ENCODE measurements at places on chromosomes 5 and 9. TPM values are rescaled to one million over a fixed set of nuclear protein-coding genes. Genes with fewer than 3 reads are reported as not detected.

GRCh38 chr5:107364443-107365319, 306.1 kb downstream of the EFNA5 start:
- H3K27me3 ChIP-seq: no peaks in the 10 kb centered on the region
- no peak overlapping the region for H3K27ac ChIP-seq

- no peaks in the 10 kb centered on the region for H3K27me3 ChIP-seq
- no peaks in the 10 kb centered on the region for H3K36me3 ChIP-seq
- DNase-seq: no peak
- H3K27ac ChIP-seq: no peak overlapping the region
- H3K4me3 ChIP-seq: no peak overlapping the region
Observed at GRCh38 chr5:112126982-112127381, 292.1 kb downstream of the EPB41L4A start.

GRCh38 chr5:138685193-138685745, 68.0 kb upstream of the CTNNA1 start:
- no peak overlapping the region for H3K27ac ChIP-seq
- no peaks in the 10 kb centered on the region for H3K4me1 ChIP-seq
- H3K36me3 ChIP-seq: no peaks in the 10 kb centered on the region
- H3K4me3 ChIP-seq: no peak overlapping the region
- no peaks in the 10 kb centered on the region for H3K27me3 ChIP-seq

DNA sequence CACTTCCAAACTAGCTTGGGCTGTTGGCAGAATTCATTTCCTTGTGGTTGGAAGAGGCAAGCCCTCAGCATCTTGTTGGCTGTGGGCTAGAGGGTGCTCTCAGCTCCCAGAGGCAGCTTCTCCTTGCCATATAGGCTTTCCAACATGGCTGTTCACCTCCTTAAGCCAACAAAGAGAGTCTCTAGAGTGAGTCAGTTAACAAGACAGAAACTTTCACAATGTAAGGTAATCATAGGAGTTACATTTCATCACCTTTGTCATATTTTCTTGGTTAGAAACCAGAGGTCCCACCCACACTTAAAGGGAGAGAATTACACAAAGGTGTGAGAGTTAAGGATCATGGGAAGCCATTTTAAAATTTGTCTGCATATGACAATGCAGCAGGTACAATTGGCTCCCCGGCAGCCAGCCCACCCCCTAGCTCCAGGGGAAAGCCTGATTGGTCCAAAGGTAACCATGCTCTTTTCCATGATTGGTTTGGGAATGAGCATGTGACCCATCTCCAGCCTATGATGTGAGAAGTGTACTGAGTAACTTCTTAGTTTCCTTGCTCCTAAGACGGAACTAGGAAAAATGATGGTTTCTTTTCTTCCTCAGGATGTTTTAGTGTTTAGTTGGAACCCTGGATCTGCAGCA, 109.8 kb upstream of the MSX2 start:
- no peak overlapping the region for H3K27ac ChIP-seq
- no peaks in the 10 kb centered on the region for H3K27me3 ChIP-seq

GRCh38 chr5:80083101-80083890, 48.1 kb downstream of the THBS4 start:
- H3K4me1 ChIP-seq: peaks cover 23% of the 10 kb centered on the region
- no peaks in the 10 kb centered on the region for H3K27me3 ChIP-seq
- H3K27ac ChIP-seq: no peak overlapping the region

- H3K27me3 ChIP-seq: peaks cover 19% of the 10 kb centered on the region
- no peak overlapping the region for H3K4me3 ChIP-seq
- H3K36me3 ChIP-seq: no peaks in the 10 kb centered on the region
- H3K27ac ChIP-seq: no peak overlapping the region
- DNase-seq: no peak
Observed at GRCh38 chr9:132976571-132976970, 1.9 kb upstream of the GFI1B start.

GRCh38 chr9:78118742-78119473, 87.3 kb upstream of the GNAQ start:
- no peaks in the 10 kb centered on the region for H3K36me3 ChIP-seq
- H3K4me3 ChIP-seq: no peak overlapping the region
- no peaks in the 10 kb centered on the region for H3K27me3 ChIP-seq
- no peak overlapping the region for H3K27ac ChIP-seq
- DNase-seq: no peak

- no peaks in the 10 kb centered on the region for H3K27me3 ChIP-seq
- no peak overlapping the region for H3K27ac ChIP-seq
- no peaks in the 10 kb centered on the region for H3K36me3 ChIP-seq
- no peak overlapping the region for H3K4me3 ChIP-seq
- no peak for DNase-seq
Observed at GRCh38 chr5:38079620-38080402, 178.5 kb upstream of the EGFLAM start.

GRCh38 chr5:73497497-73498056, 665 bp upstream of the BTF3 start:
- peak overlapping the region; percentile 99 for H3K4me3 ChIP-seq
- H3K36me3 ChIP-seq: peaks cover 16% of the 10 kb centered on the region
- no peaks in the 10 kb centered on the region for H3K27me3 ChIP-seq
- peak overlapping the region; percentile 92 for H3K27ac ChIP-seq
- H3K4me1 ChIP-seq: peaks cover 40% of the 10 kb centered on the region

DNA sequence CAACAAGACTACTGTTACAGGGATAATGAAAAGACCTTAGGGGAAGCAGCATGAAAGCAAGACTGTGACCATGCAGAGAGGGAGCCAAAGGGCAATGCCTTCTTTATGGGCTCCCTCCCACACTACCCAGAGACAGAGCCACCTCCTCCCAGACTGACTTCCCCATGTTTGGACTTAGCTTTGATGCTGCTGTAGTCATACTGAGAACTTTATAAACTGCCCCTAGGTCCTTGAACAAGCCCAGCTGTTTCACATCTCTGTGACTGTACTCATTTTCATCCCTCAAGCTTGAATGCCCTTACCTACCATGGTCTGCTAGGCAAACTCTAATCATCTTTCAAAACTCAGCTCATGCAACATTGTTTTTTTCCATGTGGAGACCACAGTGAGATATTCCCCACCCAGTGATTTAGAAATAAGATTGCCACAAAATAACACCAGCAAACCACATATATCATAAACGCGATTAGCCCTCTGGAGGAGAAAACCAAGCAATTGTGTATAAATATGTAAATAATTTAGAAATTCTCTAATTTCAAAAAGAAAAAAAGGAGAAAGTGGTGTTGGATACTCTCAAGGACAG, 23.4 kb upstream of the FAM169A start:
- H3K4me3 ChIP-seq: no peak overlapping the region
- no peaks in the 10 kb centered on the region for H3K36me3 ChIP-seq
- H3K4me1 ChIP-seq: peaks cover 35% of the 10 kb centered on the region

- H3K27ac ChIP-seq: no peak overlapping the region
- no peaks in the 10 kb centered on the region for H3K4me1 ChIP-seq
- no peak for DNase-seq
- H3K27me3 ChIP-seq: no peaks in the 10 kb centered on the region
- H3K4me3 ChIP-seq: no peak overlapping the region
Observed at GRCh38 chr5:87015901-87016300, 251.8 kb upstream of the RASA1 start.

GRCh38 chr5:95100551-95100950, 184.3 kb downstream of the MCTP1 start:
- no peak overlapping the region for H3K27ac ChIP-seq
- no peaks in the 10 kb centered on the region for H3K27me3 ChIP-seq
- H3K4me3 ChIP-seq: no peak overlapping the region
- H3K4me1 ChIP-seq: no peaks in the 10 kb centered on the region
- no peaks in the 10 kb centered on the region for H3K36me3 ChIP-seq

CAMK2A gene
- total RNA-seq: not detected

FGF18 gene
- total RNA-seq: not detected

LAMC3 gene
- total RNA-seq: 0.07 TPM

IRX1 gene
- not detected for total RNA-seq
